ENCODE measurements at places on chromosomes 7 and 10. TPM values are rescaled to one million over a fixed set of nuclear protein-coding genes. Genes with fewer than 3 reads are reported as not detected.

Gene UBE2D1
- 13.2 TPM for total RNA-seq

Gene TRDMT1
- 2.1 TPM for total RNA-seq

Gene OR2A12
- not detected for total RNA-seq

Gene CBLL1
- 13.8 TPM for total RNA-seq

Gene FAM237B
- not detected for total RNA-seq
